ENCODE measurements at places on chromosomes 5 and 9.
A peak's percentile ranks its signal among the peaks of the same experiment; 100 is the strongest.

- peak; percentile 9 for DNase-seq
Measured at GRCh38 chr5:88845081-88845697, 37.8 kb downstream of the MEF2C start.

DNA sequence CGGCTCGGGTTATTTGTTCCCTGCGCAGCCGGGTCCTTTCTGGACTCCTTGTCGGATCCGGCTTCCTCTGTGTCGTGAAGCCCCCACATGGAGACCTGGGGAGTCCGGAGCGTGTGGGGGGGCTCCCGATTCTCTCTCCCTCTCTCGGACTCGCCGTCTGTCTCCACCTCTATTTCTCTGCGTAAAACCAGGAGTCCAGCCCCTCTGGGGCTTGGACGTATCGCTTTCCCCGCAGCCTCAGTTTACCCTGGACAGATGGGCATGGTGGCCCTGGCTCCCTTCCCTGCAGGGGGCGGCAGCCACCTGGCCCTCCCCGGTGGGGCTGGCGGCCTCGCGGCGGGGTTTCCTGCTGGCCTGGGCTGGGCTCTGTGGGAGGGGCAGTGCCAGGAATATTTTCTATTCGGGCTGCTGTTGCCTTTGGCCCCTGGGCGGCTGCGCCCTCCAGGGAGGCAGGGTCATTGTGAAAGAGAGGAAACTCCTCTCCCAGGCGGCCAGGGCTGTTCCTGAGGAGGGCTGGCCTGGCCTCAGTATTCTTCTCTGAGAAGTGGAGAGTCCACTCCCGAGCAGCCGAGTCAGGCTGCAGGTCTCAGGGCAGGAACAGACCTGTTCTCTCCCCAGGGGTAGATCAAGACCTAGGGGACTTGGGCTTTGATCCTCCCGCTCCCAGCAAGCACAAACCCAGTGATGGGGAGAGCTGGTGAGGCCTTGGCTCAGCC is 665 bp downstream of the ASS1 start:
- DNase-seq, result no peak

DNA sequence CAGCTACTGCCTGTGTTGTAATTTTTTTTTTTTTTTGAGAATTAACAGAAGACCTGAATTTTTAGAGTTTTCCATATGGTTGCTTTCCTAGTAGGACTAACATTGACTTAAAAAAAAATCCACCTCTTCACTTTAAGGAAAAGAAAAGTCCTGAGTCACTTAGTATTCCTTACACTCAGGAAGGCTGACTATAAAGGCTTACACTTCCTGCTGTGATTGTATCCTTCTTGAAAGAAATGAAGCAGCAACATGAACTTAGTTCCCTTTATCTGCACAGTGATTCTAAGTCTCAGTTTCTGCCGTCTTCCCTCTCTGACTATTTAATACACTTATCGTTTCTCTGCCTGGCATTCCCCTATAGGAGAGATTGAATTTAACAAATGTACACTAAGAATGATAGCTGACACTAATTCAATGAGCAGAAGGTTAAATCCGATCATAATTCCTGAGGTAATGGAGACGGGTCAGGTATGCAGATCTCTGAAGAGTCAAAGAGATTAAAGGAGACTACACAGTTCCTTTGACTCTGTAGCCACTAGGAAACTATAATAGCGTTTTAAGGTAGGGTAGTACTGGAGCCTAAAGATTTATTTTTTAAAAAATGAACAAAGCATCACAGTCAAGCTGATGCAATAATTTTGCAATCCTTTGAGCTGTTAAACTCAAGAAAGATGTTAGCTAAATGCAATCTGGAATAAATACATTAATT is 185.1 kb upstream of the ELAVL2 start:
- no peak for DNase-seq

DNA sequence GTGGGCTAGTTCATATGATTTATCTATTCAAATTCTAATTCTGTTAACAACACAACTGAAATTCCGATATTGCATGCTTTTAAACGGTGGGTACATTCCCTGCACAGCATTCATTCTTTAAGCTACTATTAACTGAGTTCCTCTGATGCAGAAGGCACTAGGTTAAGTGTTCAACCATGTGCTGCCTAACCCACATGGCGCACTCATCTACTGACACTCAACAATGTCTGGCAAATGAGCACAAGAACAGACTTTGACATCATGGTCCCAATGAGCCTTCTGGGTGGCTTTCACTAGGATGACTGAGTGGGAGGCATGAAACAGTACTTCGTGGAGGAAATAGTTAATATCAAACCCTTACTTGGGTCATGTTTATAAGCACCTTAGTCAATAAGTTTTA is 10.2 kb downstream of the NREP start:
- no peak for DNase-seq

- no peak for DNase-seq
Measured at GRCh38 chr9:90343366-90343765, 299.3 kb downstream of the DIRAS2 start.

DNA sequence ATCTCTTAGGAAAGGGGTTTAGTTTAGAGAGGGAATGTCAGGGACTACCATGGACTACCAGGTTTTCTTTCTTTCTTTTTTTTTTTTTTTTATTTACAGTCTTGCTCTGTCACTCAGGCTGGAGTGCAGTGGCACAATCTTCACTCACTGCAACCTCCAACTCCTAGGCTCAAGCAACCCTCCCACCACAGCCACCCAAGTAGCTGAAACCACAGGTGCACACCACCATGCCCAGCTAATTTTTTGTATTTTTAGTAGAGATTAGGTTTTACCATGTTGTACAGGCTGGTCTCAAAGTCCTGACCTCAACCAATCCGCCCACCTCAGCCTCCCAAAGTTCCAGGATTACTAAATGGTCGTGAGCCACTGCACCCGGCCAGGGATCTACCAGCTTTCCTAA is 572.7 kb downstream of the CAAP1 start:
- DNase-seq, result no peak

- no peak for DNase-seq
Measured at GRCh38 chr5:164352695-164353094, 847.3 kb downstream of the MAT2B start.

DNA sequence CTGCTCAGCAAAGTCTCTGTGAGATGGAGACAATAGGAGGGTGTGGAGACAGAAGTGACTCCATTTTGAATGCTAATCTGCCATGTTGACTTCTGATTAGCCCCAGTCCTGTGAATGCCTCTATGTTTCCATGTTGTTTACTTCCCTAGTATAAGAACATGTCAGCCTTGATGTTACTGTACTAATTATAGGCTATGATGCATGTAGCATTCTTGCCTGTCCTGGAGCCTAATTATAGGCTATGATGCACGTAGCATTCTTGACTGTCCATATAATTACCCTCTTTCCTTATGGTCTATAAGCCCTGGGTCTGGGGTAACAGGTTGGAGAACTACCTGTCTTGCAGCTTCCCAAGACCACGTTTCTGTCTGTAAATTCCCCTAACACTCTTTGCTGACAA is 353.3 kb upstream of the CLINT1 start:
- DNase-seq, result no peak

DNA sequence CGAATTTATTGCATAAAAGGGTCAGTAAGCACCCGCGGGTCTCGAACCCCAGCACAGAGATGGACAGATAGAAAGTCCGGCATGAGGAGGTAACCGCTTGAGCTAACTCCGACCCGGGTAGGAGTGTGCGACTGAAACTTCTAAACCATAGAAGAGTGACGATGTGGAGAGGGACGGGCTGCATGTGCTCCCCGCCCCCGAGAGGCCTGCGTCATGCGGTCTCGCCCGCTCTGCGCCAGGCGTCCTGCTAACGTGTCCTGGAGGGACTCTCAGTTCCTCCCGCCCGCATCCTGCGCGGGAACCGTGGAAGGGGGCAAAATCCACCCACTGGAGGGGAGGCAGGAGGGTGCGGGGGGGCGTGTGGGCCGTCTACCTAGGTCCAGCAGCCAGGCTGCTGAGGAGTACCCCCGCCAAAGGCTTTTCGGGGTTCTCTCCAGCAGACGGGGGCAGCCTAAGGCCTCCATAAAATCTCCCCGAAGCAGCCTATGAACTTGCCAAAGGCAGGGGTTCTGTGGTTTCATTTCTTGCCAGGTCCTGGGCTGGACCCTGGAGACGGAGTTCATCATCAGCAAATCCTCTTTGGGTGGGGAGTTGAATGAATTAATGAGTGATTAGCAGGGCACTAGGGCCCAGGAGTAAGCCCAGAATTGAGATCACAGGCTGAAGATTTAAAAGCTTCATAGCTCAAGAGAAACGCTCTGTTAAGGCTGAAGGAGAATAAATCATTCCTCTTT is 51.9 kb downstream of the TGFBI start:
- peak; percentile 44 for DNase-seq

DNA sequence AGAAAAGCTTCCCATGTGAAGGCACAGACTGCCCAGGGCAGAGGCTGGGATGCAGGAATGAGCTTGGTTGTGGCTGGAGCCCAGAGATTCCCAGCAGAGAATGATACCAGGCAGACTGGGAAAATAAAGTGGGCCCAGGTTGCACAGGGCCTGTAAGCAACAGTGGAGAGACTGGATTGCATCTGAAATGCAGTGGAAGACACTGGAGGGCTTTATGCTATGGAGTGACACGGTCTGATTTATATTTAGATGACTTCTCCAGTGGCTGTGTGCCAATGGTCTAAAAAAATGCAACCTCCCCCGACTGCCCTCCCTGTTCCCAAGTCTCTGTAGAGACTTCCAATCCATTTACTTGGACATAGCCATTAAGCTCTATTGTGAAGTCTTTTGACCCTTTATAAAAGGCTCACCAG is 951.1 kb upstream of the DMAC1 start:
- DNase-seq, result no peak

- no peak for DNase-seq
Measured at GRCh38 chr5:98776066-98776705, 2.7 kb downstream of the RGMB start.

DNA sequence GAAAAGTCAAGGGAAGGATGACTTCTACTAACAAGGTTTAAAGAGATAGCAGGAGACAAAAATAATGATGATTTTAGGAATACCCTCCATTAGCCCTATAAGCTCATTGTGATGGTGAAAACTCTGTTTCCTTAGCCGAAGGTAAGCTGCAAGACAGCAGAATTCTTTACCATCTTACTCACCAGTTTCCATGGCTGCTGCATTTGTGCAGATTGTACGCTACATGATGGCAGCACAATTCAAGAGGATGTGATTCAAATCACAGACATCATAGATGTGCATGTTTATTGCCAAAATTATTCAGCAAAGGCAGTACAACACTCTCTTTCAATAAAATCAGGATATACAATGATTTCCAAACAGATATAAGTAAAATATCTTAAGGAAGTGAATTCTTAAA is 175.6 kb downstream of the SPATA31D1 start:
- no peak for DNase-seq

- no peak for DNase-seq
Measured at GRCh38 chr5:150065346-150065745, 21.0 kb downstream of the CSF1R start.

DNA sequence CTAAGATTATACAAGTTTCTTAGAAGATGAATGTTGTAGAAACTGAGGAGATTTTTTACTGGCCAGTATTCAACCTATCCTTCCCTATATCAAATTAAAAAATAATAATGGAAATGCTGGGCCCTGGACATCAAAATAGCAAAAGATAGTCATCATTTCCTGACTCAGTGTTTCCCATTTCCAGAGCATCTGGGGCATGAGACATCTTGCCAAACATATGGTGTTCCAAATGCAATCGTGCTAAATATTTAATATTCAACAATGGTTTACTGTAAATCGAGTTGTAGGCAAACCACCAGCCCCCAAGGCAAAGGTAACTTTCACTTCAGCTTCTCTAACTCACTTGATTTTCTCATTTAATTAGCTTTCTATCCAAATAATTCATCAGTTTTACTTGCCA is 152.9 kb downstream of the FRMD3 start:
- no peak for DNase-seq

- no peak for DNase-seq
Measured at GRCh38 chr5:24376210-24376609, 268.6 kb downstream of the CDH10 start.

GRCh38 chr5:172918421-172919371 is 40.5 kb upstream of the RPL26L1 start:
- no peak for DNase-seq

GRCh38 chr5:167565189-167565954 is 726.1 kb upstream of the WWC1 start:
- DNase-seq, result no peak

GRCh38 chr9:90446200-90446948 is 196.2 kb downstream of the DIRAS2 start:
- DNase-seq, result no peak

GRCh38 chr9:120845255-120845654 is 2.5 kb upstream of the PSMD5 start:
- DNase-seq, result no peak

DNA sequence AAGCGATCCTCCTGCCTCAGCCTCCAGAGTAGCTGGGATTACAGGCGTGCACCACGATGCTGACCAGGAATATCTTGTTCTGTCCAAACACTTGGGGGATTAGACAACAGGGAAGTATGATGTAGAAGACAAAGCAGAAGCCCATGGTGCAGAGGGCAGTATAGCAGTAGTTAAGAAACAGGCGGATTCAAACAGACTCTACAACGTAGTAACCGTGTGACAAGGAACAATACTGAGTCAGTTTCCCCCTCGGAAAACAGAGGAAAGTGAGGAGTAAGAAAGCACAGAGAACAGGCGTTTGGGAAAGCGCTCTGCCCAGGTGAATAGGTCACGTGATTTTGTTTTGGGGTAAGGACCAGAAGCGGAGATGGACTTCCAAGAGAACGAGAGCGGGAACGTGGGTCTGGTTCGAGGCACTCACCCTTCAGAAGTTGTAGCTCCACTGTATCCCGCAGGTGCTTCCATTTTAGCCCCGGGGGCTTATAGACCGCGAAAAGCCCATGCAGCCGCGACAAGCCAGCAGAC is 306 bp downstream of the TRUB2 start:
- DNase-seq, result no peak

DNA sequence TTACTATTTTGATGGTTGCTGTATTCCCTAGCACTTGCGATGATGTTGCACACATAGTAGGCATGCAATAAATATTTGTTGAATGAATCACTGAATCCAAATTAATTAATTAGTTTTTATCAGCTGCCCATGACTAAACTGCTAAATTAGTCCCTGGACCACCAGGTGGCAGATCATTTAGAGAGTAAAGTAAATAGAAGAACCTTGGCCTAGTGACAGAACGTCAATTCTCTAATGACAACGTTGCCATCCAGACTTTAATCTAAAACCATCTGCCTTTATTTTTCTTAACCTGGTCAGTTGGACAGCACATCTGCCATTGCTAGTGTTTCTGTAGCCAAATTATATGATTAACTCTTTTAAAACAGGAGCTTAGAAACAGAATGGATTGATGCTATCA is 457.5 kb downstream of the KIF4B start:
- DNase-seq, result no peak

GRCh38 chr5:73960023-73960422 is 334.0 kb downstream of the ARHGEF28 start:
- peak; percentile 5 for DNase-seq

DNA sequence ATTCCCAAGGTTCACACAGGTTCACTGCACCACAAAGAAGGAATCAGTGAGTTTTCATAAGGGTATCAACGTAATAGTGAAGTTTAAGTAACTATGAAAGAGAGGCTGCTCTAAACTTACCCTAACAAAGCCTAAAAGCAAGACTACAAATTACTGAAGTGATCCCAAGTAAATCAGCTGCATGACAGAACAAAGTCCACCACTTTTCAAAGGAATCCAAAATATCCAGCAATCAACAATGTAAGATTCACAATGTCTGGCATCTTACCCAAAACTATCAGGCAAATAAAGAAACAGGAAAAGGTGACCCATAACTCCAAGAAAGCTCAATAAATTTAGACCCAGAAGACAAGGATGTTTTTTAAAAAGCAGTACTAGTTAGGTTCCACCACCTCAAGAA is 70.1 kb downstream of the GNAQ start:
- no peak for DNase-seq

Measured in GM19239 (cell line).